ENCODE measurements at places on chromosomes 7 and 10.

- DNase-seq = no peak
Observed at GRCh38 chr10:83533290-83533689, 606.0 kb upstream of the GHITM start.

DNA sequence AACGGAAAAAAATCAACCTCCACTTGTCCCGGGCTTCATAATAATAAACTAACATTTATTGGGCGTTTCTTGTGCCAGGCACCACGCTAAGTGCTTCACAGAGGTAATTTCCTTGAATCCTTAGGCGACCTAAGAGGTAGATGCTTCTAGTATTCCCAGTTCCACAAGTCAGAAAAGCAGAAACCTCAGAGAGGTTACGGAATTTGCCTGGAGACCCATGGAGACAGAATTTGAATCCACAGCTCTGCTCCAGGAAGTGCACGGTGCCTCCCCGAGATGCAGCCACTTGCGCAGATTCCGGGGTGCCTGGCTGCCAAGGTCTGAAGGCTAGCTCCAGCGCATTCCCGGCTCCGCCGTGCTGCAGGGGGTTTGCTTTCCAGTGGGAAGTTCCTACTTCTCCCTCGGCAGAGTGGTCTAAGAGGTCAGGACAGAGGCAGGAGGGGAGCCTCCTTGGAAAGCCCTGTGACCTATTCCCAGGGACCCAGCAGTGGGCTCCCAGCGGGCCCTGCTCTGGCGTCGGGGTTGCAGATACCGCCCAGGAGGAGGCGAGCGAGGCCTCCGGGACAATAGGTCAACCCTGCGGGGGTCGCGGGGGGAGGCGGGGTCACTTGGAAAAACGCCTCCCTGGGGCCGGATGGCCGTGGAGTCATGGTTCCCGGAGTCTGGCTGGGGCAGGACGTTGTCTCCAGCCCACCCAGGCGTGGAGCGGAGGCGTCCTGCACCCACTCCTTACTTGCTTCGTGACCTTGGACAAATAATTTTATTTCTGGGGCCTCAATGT, 10.1 kb upstream of the NKX2-3 start:
- DNase-seq = no peak

- DNase-seq = no peak
Observed at GRCh38 chr7:3730276-3730675, 429.2 kb downstream of the SDK1 start.

DNA sequence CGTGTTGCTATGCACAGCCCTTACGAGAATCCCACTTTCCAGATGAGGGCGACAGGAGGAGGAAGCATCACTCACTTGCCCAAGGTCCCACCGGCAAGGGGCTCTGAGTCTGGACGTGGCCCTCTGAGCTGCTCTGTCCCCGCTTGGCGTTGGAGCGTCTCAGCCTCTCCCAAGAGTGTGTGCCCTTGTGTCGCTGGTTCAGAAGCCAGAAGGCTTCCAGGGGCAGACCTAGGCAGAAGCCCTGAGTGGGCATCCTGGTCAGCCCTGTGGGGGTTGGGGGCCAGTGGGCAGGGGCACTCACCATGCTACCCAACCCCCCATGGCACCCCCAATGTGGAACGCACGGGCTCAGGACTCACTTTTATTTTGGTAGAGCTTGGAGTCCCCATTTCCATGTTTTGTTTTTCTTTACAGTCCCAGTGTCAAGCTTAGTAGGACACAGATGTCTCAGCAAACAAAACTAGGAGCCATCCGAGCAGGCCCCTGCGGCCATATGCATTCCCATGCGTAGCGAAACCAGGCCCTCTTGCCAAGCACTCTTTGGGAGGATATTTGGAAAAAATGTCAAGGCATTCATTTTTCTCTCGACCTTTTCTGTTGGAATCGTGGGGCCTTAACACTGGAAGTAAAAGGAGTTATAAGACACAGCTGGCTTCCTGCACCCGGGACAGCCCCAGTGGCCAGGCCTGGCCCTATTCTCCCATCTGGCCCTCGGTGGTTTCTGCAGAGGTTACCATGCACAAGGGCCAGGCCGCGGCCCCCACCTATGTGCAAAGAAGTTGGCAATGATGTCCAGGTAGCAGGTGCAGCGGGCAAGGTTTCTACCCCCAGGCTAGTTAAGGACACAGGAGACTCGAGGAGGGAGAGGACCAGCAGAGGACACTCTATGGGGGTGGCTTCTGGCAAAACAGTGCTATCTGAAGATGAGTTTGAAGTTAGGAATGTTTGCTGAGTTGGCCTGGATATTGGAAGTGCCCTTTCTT, 97.0 kb downstream of the LHPP start:
- DNase-seq = no peak

- DNase-seq = no peak
Observed at GRCh38 chr10:86061278-86062197, 305.1 kb downstream of the GRID1 start.

GRCh38 chr7:16399265-16399831, 22.0 kb downstream of the CRPPA start:
- no peak for DNase-seq

DNA sequence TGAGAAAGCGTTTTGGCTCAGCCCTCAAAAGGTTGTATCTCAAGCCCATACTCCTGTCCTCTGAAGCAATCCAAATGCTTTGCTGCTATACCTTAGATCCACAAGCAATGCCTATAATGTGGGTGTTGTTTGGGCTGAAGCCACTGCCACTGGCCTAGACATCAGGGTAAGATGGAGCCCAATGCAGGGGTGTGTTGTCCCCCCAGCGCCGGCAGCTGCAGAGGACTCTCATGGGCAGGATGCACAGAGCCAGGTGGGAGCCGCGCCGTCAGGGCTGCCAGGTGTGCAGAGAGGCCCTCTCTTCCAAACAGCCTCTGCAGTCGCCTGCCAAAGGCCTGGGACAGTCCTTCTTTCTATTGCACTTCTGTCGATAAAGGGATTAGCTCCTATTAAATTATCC, 205.2 kb upstream of the SHH start:
- no peak for DNase-seq

- DNase-seq = no peak
Observed at GRCh38 chr7:19107356-19108146, 9.9 kb downstream of the TWIST1 start.

GRCh38 chr7:140604760-140605159, 35.9 kb downstream of the DENND2A start:
- DNase-seq = no peak

All from activated CD4-positive, alpha-beta T cell treated with anti-CD3 and anti-CD28 coated beads, Interleukin-2, amount 50 U/mL, for 1 hour (primary cell).